Pancreas (tissue), 10 donors: ENCODE measurements at places on chromosomes 4 and X. TPM values are rescaled to one million over a fixed set of nuclear protein-coding genes. Genes with fewer than 3 reads are reported as not detected.

Gene SPANXA2
- not detected for total RNA-seq

Gene CLDN2
- 29.3 TPM for total RNA-seq

Gene ASB12
- 0.12 TPM for total RNA-seq

Gene SHOX
- not detected for total RNA-seq

Gene GAGE12E
- not detected for total RNA-seq

Gene SYN1
- total RNA-seq, result 1.2 TPM

Gene NUDT9
- 25.4 TPM for total RNA-seq

Gene CDKL2
- total RNA-seq, result 0.90 TPM

Gene SULT1E1
- total RNA-seq, result 0.37 TPM

Gene CFAP99
- total RNA-seq, result 0.28 TPM

Gene SPP1
- 55.4 TPM for total RNA-seq

Gene MUC7
- not detected for total RNA-seq

Gene CTAG1A
- total RNA-seq, result not detected
